ENCODE measurements at places on chromosomes 13 and 19.
A peak's percentile ranks its signal among the peaks of the same experiment; 100 is the strongest.

DNA sequence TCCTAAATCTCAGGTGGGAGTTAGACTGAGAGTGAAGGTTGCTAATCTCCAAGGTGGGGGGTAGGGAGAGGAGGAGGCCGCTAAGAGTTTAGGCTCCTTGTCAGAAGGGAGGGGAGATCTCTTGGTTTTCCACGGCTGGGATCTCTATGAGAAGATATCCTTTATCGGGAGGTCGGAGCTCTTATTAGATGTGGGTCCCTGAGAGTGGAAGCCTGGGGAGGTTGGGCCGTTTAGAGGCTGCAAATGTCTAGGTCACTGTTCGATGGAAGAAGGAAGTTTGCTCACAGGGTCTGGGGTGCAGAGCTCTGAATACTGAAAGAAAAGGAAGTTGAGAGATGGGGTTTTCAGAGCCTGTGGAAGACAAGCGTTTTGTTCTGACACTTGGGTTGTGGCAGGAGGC is 3.8 kb downstream of the MYADM start:
- no peak for DNase-seq

GRCh38 chr19:41999071-41999877 is 5.2 kb upstream of the ATP1A3 start:
- DNase-seq = peak; percentile 51

- no peak for DNase-seq
Observed at GRCh38 chr19:28436320-28436719, 776.6 kb downstream of the UQCRFS1 start.

GRCh38 chr19:48969276-48970138 is 4.4 kb downstream of the FTL start:
- DNase-seq = no peak

DNA sequence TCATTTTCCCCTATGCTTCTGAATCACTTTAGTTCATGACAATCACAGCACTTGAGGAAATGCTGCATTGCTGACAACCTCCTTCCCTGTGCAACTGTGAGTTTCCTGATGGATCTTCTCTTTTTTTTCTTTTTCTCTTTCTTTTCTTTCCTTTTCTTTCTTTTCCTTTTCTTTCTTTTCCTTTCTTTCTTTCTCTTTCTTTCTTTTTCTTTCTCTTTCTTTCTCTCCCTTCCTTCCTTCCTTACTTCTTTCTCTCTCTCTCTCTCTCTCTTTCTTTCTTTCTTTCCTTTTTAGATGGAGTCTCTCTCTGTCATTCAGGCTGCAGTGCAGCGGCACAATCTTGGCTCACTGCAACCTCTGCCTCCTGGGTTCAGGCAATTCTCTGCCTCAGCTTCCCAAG is 247.9 kb upstream of the HTR2A start:
- no peak for DNase-seq

- DNase-seq = no peak
Observed at GRCh38 chr19:28960986-28961705, 251.8 kb downstream of the UQCRFS1 start.

GRCh38 chr13:29713839-29714238 is 118.4 kb upstream of the SLC7A1 start:
- DNase-seq = no peak

- DNase-seq = no peak
Observed at GRCh38 chr13:45847554-45848224, 3.9 kb downstream of the SIAH3 start.

DNA sequence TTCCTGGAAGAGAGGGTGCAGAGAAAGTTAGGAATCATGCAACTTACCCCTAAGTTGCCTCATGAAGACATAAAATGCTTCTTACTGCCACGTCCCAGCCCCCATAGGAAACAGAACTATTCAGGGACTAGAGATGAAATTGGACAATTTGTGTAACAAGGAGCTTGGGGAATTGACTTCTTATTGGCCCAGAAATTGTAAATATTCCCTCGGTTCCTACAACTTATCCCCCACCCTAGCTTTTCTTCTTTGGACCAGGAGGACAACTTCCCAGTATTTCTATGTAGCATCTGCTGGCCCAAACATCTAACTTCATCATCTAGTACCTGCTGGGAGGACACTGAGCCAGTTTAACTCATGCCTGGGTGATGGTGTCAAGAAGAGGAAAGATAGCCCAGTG is at the start of gene OR1M1:
OR1M1 (plus strand) TSS at position 301 of the 400 bp plus-strand sequence. CDS start 6,184 bp downstream, outside the sequence.
- DNase-seq = no peak

DNA sequence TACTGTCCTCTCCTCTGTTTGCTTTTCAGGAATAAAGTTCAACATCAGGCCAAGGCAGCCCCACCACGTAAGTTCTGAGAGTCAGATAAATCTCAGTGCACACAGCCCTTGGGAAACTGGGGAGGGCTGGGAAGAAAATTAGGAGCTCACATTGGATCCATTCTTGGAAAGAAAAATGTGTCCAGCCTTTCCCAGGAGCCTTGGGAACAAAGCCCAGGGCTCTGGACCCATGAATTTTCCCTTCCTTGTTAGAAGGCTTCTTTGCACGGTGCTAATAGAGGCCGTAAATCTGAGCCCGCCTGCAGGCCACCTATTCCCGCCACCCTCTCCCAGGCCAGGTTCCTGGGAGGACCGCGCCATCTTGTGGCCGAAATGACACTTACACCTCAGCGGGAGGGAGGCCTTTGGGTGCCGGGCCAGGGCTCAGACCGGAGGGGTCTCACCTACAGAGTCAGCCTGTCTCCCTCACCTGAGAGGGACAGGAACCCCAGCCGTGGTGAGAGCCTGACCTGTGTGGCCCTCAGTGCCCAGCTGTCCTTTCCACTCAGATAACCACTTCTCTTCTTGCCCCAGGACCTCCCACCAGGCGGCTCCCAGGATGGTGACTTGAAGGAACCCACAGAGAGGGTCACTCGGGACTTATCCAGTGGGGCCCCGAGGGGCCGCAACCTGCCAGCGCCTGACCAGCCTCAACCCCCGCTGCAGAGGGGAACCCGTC is 25.1 kb upstream of the KCTD15 start:
- DNase-seq = peak; percentile 88

DNA sequence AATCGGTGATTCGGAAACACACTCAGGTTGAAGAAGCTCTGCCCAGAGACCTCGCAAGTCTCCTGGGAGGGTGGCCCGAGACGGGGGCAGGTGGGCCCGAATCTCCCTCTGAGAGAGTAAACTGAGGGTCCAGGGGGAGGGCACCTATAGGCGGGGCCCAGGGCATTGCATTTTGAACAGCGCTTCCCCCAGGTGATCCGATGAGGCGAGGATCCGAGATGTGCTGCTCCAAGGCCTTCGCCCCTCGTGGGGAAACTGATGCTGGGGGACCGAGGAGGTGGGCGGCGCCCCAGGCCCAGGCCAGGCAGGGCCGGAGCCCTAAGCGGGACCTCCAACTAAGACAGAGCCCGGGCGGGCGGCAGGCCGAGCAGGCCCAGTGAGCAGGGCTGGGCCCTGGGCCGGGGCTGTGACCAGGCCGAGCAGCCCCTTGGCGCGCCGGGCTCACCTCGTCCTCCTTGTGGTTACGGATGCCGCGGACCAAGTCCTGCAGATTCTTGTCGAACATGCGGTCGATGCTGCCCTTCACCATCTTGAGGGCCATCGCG is 500 bp downstream of the AP3D1 start:
- peak; percentile 63 for DNase-seq

- peak; percentile 4 for DNase-seq
Observed at GRCh38 chr13:26423629-26424028, 133.9 kb upstream of the WASF3 start.

GRCh38 chr19:9741476-9742171 is 26.9 kb downstream of the ZNF846 start:
- no peak for DNase-seq

DNA sequence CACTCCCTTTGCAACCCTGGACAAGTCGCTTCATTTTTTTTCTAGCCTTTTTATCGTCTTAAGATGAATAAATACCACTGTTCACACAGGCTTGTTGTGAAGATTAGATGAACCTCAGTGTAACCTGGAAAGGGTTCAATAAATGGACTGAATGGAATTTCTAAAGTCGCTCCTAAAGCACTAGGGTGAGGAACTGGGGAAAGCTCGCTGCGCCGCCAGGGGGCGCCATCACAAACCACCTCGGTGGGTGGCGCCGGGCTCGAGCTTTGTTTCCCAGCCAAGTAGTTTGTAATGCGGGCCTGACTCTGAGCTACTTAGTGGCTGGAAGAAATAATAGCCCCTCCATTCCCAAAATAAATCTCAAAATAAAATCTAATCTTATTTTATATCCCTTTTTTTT is 2.2 kb upstream of the CEACAM6 start:
- DNase-seq = peak; percentile 7

- no peak for DNase-seq
Observed at GRCh38 chr13:101736566-101736965, 284.1 kb downstream of the ITGBL1 start.

- no peak for DNase-seq
Observed at GRCh38 chr13:43315522-43315921, 292.1 kb downstream of the DNAJC15 start.

- no peak for DNase-seq
Observed at GRCh38 chr13:110322828-110323171, 15.7 kb downstream of the COL4A2 start.

DNA sequence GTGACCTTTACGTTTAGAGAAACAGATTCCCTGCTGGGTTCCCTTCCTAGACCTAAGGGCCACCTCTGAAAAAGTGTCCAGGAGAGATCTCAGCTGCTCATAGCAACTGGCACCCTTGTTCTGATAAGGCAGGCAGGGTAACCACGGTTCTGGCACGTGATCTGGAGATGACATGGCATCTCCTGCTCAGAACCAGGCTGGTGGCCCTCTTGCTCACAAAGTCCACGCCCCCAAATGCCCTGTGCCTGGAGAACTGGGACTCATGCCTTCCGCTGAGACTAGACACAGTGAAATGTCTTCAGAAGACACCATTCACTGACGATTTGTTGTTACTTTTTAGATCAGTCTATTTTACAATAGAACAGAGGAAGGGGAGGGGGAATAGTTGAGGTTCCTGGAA is 174.1 kb downstream of the ZNF536 start:
- no peak for DNase-seq

DNA sequence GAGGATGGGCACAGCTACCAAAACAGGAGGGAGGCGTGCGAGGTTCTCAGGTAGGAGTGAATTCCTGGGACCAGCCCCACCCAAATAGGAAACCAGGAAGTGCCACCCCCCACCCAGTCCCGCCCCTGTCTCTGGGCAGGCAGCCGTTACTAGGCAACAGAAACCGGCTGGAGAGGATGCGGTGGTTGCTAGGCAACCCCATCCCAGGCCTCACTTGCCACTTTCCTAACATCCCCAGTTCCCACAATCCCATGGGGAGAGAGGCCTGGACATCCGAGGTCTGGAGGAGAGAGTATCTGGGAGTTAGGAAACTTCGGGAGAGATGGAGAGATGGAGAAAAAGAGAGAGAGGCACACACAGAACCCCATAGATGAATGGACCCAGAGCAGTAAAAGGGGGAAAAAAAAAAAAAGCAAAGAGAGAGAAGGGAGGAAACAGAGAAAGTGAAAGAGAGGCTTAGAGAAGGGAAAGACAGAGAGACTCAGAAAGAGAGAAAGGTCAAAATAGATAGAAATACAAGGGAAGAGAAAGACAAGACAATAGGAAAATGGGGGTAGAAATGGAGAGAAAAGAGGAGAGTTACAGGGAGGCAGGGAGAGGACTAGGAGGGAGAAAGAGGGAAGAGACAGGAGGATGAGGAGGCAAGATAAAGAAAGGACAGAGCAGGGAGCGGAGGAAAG is 3.8 kb downstream of the GRIK5 start:
- peak; percentile 79 for DNase-seq

- no peak for DNase-seq
Observed at GRCh38 chr13:30867089-30867669, 38.9 kb upstream of the MEDAG start.

DNA sequence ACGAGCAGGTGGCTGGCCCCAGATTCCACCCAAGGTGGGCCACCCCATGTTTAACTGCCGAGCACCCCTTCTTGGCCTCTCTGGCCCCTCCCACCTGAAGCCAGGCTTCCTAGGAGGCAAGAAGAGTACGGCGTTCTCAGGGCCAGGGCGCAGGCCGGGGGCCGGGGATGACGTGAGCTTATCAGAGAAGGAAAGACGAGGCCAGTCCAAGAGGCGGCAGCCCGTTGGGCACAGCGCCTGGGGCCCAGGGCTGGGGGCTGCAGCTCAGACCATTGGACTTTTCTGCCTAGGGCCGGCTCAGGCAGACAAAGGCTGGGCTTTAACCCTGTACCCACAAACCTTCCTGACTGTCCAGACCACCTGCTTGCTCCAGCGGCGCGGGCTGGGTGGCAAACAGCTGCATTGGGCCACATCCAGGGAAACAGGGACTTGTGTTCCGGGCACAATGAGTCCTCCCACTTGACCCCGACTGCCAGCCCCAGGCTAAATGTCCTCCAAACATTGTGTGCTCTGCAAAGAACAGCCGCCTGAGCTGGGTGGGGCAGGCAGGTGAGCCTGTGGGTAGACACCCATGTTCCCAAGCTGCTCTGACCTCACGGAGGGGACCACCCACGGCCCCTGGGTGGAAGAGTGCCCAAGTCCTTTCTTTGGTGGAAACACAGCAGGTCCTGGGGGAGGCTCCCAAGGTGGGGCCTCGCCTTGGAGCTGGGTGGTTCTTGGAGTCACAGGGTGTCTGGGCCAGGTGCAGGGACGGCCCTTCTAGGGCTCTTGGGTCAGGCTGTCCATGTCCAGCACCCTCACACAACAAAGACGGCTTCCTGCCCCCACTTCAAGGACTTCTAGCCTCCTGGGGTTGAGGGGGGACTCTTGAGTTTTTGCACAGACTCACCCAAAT is 21.9 kb downstream of the COMP start:
- no peak for DNase-seq

- no peak for DNase-seq
Observed at GRCh38 chr19:19304186-19304965, 15.9 kb downstream of the SUGP1 start.

DNA sequence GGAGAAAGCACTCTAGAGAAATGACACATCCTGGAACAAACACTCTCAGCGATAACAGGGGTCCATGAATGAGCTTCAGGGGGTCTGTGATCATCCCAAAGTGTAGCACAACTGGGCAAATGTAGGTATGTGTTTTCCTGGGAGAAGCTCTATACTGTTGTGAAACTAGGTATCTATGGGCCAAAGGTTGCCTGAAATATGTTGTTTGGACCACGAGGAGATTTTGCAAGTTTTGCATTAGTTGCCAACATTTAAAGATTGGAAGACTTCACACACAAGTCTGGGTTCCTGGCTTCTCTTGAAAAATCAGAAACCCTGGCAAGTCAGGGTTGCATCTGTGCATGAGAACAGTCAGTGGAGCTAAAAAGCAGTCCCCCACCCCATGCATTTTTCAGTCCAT is 26.7 kb upstream of the POU2F2 start:
- no peak for DNase-seq

All from eye (tissue), 1 donor.